GM03348 (cell line): ENCODE measurements at places on chromosomes 12 and 14.

- DNase-seq = no peak
Measured at GRCh38 chr14:77172916-77173315, 8.7 kb upstream of the TMEM63C start.

- peak; percentile 89 for DNase-seq
Measured at GRCh38 chr14:65281991-65282895, 130.3 kb upstream of the FUT8 start.

GRCh38 chr12:32650508-32650907, 28.6 kb upstream of the DNM1L start:
- no peak for DNase-seq

DNA sequence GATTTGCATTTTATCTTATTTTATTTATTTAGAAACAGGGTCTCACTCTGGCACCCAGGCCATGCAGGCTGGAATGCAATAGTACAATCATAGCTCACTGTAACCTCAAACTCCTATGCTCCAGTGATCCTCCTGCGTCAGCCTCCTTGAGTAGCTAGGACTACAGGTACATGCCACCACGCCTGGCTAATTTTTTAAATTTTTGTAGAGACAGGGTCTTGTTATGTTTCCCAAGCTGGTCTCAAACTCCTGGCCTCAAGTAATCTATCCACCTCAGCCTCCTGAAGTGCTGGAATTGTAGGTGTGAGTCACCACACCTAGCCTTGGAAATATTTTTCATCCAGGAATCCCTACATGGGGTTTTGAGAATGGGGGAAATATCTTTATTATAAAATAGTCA, 84.6 kb downstream of the MAPKAPK5 start:
- DNase-seq = no peak

- DNase-seq = no peak
Measured at GRCh38 chr12:60487284-60487683, 891.5 kb downstream of the SLC16A7 start.

GRCh38 chr14:91829511-91829910, 37.8 kb downstream of the TC2N start:
- no peak for DNase-seq

DNA sequence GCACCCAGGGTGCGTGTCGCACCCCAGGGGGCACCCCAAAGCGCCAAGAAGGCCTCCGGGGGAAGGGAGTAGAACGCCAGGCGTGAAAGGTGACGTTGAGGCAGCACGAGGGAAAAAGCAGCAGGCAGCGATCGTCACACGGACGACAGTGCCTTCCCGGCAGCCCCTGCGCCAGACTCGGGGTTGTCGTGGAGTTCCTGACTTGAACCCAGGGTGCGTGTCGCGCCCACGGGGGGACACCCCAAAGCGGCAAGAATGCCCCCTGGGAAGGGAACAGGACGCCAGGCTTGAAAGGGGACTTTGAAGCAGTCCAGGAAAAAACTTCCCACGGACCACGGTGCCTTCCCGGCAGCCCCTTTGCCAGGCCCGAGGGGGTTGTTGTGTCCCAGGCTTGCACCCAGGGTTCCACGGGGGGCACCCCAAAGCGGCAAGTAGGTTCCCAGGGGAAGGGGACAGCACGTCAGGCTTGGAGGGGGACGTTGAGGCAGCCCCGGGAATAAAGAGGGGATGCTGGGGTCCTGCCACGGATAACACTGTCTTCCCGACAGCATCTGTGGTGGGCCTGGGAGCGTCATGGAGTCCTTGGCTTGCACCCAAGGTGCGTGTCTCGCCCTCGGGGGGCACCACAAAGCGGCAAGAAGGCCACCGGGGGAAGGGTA, 159.2 kb upstream of the ALG10B start:
- DNase-seq = no peak

- DNase-seq = no peak
Measured at GRCh38 chr12:88448337-88448915, 131.8 kb downstream of the KITLG start.

GRCh38 chr12:44929236-44929885, 53.2 kb upstream of the NELL2 start:
- no peak for DNase-seq

GRCh38 chr14:37232907-37233481, 35.3 kb downstream of the MIPOL1 start:
- peak; percentile 56 for DNase-seq

DNA sequence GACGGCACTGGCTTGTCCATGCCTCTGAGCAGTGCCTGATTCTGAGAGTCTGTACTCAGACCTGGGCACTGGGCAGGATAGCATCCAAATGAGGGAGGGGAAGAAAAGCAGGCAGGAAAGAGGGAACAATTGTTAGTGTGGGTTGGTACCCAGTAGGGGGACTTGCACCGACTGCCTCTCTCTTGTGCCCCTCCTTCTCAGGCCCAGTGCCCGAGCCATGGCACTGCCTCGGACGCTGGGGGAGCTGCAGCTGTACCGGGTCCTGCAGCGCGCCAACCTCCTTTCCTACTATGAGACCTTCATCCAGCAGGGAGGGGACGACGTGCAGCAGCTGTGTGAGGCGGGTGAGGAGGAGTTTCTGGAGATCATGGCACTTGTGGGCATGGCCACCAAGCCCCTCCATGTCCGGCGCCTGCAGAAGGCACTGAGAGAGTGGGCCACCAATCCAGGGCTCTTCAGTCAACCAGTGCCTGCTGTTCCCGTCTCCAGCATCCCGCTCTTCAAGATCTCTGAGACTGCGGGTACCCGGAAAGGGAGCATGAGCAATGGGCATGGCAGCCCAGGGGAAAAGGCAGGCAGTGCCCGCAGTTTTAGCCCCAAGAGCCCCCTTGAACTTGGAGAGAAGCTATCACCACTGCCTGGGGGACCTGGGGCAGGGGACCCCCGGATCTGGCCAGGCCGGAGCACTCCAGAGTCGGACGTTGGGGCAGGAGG, 2.2 kb downstream of the NAB2 start:
- DNase-seq = peak; percentile 53

DNA sequence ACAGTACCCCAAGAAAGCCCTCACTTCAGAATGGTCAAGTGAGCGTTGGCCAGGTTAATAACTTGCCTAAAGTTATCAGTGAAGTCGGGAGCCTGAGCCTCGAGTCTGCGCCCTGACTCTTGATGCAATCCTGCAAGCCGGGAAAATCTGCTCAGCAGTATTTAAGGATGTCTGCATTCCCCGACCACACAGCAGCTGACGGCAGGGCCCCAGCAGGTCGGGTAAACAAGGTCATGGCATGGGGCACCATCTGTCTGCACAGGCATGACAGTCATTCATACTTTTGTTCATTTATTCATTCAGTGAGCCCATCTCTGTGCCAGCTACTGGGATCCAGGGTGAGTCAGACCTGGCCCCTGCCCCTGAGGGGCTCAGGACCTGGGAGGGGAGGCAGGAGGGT, 11.1 kb downstream of the ABCB9 start:
- DNase-seq = no peak

- DNase-seq = peak; percentile 66
Measured at GRCh38 chr14:75831455-75831854, 150.3 kb downstream of the TGFB3 start.

DNA sequence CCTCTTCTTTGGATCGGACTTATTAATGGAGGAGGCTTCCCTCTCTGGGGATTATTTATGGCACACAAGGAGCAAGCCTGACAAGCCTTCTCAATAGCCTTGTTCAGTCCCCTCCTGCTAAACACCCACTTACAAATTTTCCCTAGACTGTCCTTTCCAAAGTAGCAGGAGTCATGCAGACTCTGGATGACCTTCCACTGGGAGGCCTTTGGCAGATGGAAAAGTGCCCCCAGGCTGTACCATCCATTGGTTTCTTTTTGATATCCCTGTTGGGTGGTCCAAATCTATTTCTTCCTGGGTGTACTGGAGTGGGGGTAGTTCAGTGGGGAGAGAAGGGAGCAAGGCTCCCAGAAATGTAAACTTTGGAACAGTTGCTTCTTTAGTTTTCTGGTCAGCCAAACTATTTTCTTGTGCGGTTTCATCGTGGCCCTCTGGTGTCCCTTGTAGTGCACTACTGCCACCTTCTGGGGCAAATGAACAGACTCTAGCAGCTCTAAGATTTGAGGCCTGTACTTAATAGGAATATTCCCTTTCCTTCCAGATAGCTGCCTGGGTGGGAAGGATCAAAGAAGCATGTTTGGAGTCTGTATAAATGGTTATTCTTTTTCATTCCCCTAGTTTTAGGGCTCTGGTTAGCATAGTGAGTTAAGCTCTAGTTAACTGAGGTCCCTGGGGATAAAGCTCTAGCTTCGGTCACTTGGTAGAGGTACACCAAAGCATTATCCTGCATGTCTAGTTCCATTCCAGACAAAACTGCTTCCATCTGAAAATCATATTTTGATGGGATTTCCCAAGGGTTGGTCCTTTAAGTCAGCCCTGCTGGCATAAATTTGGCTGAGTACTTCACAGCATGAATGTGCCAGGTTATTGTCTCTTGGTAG, 409.5 kb downstream of the SLC6A15 start:
- peak; percentile 62 for DNase-seq

- no peak for DNase-seq
Measured at GRCh38 chr12:19065223-19065622, 64.3 kb upstream of the PLEKHA5 start.

DNA sequence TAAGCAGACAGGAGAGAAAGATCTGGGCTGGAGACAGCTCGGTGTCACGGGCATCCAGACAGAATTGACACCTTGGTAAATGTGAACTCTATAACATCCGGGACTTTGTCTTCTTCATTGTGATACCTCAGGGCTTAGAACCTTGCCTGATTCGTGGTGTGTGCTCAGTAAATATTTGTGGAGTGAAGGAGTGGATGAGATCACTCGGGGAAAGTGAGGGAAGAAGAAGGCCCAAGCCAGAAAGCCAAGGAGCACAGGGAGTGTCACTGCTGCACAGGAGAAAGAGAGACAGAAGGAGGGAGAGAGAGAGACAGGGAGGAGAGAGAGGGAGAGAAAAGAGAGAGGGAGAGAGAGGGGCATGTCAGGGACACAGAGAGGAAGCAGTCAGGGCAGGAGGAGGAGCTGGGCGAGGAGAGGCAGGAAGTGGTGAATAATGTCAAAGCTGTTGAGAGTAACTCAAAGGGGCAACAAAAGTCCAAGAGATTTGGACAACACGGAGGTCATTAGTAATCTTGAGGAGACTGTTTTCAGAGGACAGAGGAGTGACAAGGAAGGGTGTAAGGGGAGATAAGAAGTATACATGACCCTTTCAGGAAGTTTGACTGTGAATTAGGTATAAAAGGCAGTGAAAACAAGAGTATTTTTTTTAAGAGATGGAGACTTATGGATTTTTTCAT, 141.6 kb upstream of the MAX start:
- no peak for DNase-seq

GRCh38 chr12:127539226-127539858, 727.6 kb upstream of the TMEM132C start:
- no peak for DNase-seq

DNA sequence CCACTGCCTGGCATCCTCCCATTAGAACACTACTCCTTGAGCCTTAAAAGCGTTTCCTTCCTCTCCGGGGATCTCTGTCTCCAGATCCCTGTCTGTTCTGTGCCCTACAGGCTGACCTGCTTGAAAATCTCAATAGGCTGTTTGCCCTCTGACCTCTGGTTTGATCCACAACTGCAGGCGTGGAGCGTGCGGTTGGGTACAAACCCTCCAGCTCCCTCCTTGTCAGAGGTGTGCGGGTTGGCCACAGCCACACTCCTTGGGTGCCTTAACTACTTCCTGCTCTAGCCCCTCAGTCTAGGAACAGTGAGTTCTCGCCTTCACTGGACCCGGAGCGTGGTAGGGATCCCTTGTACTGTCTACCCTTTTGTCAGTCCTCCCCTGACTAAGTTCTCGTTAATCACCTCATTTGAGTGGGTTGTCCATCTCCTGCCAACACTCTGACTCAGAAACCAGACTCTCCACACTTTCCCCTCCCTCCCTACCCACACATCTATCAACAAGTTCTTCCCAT, 33.1 kb downstream of the CMKLR1 start:
- peak; percentile 75 for DNase-seq

- DNase-seq = no peak
Measured at GRCh38 chr14:91841065-91841464, 26.3 kb downstream of the TC2N start.

DNA sequence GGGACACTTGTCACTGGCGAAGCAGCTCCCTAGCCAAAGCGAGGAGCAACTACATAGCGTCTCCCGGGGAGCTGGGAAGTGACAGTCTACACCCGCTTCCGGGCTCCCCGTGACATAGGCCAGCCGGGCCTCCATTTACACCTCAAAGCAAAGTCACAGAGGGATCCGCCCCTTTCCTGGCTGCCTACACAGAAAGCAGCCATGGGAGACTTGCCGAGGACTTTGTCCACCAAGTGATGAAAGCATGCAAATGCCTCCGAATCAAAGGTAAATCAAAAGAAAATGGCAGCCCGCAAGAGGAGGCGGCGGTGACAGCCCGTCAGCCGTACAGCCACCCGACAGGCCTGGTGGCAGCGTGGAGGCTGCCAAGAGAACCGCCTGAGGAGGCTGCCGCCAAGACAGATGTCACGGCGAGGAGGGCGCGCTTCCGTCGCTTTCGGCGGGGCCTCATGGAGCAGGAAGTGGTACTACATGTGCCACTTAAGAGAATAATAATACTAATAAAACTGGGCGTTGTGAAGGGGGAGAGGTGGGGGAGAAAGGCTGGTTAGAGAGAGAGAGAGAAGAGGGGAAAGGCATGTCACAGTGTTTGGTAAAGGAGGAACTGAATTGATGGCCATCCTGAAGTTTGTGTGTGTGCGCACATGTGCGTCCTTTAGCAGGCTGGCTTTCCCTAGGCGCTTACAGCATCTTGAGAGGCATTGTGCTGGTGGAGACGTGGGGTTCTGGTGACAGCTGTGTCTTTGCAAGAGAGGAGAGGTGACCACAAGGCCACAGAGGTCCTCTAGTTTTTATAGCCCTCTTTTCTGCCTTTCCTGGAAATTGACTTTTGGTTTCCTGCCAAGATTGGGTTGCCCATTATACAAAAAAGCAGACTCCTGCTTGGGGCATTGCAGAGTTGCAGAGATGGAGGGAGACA, 661.7 kb downstream of the VRK1 start:
- no peak for DNase-seq

DNA sequence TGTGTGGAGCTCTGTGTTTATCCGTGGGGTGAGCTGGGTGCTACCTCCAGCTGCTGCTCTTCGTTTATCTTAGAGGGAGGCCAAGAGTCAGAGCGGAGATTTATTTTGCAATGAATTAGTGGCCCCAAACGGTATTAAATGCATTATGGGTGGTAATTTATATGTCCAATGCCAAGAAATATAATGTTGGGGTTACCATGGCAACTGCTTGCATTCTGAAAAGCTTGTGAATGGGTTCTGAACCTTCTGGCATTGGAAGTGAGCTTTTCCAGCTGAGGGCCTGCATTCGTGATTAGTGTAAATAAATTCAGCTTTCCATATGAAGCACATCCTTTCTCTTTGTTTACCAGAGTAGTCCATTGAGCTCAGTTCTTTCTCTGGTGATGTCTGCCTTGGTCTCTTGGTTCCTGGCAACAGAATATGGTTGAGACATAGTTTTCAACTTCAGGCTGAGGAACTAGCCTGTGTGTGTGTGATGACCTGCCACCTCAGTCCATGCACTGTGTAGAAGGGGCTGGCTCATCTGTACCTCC, 51.8 kb downstream of the TRAF3 start:
- DNase-seq = no peak
